Vagina (tissue), 2 donors: ENCODE measurements at places on chromosomes 5 and 9. TPM values are rescaled to one million over a fixed set of nuclear protein-coding genes. Genes with fewer than 3 reads are reported as not detected.

DNA sequence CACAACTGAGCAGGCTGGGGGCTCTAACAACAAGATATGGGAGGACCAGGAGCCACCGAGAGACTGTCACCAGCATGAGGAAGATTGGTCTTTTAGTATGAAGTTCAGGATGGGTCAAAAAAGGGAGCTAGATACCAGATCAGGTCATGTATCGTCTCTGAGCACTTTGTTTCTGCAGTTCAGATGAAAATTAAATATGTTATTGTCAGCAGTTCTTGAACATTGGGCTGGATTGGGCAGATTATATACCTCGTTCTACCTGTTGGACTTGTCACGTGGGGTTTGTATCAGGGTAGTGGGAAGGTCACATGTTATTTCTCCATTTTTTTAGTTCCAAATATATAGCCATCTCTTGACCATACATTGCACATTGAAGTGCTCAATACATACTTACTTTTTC lies 47.3 kb downstream of the RCL1 start:
- no peaks in the 10 kb centered on the region for H3K4me1 ChIP-seq
- no peak overlapping the region for H3K27ac ChIP-seq
- no peak overlapping the region for H3K4me3 ChIP-seq
- DNase-seq = no peak
- no peaks in the 10 kb centered on the region for H3K36me3 ChIP-seq

The THG1L gene
- total RNA-seq = 10.3 TPM

- H3K27me3 ChIP-seq = no peaks in the 10 kb centered on the region
- H3K4me3 ChIP-seq = no peak overlapping the region
- peaks cover 7% of the 10 kb centered on the region for H3K4me1 ChIP-seq
- no peaks in the 10 kb centered on the region for H3K36me3 ChIP-seq
- DNase-seq = no peak
- H3K27ac ChIP-seq = no peak overlapping the region
These were observed 45.7 kb upstream of the TGFBR1 start for GRCh38 chr9:99058964-99059921.

- H3K4me1 ChIP-seq = peaks cover 50% of the 10 kb centered on the region
- H3K36me3 ChIP-seq = no peaks in the 10 kb centered on the region
- H3K27me3 ChIP-seq = no peaks in the 10 kb centered on the region
- peak overlapping the region; percentile 52 for H3K4me3 ChIP-seq
- peak; percentile 94 for DNase-seq
- peak overlapping the region; percentile 98 for H3K27ac ChIP-seq
These were observed 207.9 kb downstream of the C9orf50 start for GRCh38 chr9:129412814-129413536.

DNA sequence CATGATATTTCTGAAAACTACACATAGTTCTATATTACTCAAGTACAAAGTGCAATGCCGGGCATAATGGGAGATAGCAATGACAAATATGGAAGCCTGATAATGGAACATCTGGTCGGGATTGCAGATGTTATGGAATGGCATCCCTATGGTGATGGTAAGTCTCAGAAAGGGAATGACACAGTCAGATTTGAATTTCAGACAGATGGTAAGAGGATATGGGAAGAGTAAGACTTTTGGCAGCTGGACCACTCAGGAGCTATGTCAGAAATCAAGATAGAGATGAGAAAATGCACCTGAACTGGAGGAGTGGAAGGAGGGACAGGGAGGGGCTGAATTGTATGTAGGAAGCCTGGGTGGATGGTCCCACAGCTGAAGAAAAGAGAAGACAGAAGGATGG lies 200.0 kb downstream of the DTWD2 start:
- H3K36me3 ChIP-seq = no peaks in the 10 kb centered on the region
- no peak overlapping the region for H3K4me3 ChIP-seq
- H3K4me1 ChIP-seq = peaks cover 13% of the 10 kb centered on the region
- no peaks in the 10 kb centered on the region for H3K27me3 ChIP-seq

The WWC1 gene
- total RNA-seq = 18.7 TPM

- no peak overlapping the region for H3K27ac ChIP-seq
- peaks cover 6% of the 10 kb centered on the region for H3K4me1 ChIP-seq
- DNase-seq = no peak
- H3K27me3 ChIP-seq = no peaks in the 10 kb centered on the region
- no peak overlapping the region for H3K4me3 ChIP-seq
These were observed 115.7 kb downstream of the MUSK start for GRCh38 chr9:110784309-110784708.

GRCh38 chr5:39569857-39570256 lies 145.1 kb upstream of the DAB2 start:
- H3K27me3 ChIP-seq = no peaks in the 10 kb centered on the region
- no peak overlapping the region for H3K4me3 ChIP-seq
- no peaks in the 10 kb centered on the region for H3K4me1 ChIP-seq
- no peak for DNase-seq
- no peak overlapping the region for H3K27ac ChIP-seq

DNA sequence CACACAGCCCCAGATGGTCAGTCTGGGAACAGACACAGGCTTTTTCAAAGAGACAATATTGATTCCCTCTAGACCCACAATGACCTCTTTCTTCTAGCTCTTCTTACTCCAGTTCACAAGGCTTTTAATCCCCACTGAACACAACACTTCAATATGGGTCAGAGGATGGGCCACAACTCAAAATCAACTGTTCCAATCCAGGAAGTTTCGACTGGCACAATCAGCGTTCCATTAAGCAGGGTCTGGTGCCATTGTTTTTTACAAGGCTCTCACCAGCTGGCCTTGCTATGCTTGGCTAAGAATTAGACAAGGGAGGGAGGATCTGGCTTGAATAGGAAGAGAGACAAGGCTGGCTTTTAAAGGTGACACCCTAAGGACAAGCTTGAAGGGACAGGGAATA lies 199.4 kb upstream of the SLC24A2 start:
- H3K27me3 ChIP-seq = no peaks in the 10 kb centered on the region
- DNase-seq = no peak
- H3K4me1 ChIP-seq = no peaks in the 10 kb centered on the region
- H3K36me3 ChIP-seq = no peaks in the 10 kb centered on the region

GRCh38 chr5:149596712-149597111 lies 15.4 kb downstream of the ARHGEF37 start:
- no peak overlapping the region for H3K4me3 ChIP-seq
- H3K4me1 ChIP-seq = peaks cover 16% of the 10 kb centered on the region
- no peaks in the 10 kb centered on the region for H3K27me3 ChIP-seq
- no peak for DNase-seq

The PCDHA1 gene
- not detected for total RNA-seq

DNA sequence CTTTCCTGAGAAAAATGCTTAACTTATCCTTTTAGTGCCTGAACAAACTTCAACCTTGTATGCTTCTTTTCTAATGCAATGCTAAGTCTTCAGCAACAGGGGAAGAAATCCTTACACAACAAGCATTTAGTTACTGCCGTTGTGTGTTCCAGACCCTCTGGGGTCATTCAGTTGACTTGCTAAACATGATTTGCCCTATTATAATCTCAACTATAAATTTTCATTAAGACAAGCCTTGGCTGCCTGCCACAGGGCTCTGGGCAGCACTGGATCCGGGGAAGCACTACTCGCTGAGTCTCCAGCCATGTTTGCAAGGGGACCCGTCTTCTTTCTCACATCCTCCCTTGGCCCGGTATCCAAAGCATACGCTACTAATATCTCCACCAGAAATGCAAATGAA lies 58.1 kb downstream of the PTCH1 start:
- H3K36me3 ChIP-seq = no peaks in the 10 kb centered on the region
- H3K27ac ChIP-seq = no peak overlapping the region
- no peak overlapping the region for H3K4me3 ChIP-seq
- DNase-seq = no peak
- no peaks in the 10 kb centered on the region for H3K27me3 ChIP-seq
